Activated naive CD4-positive, alpha-beta T cell treated with anti-CD3 and anti-CD28 coated beads, Interleukin-2, amount 50 U/mL, for 16 hours (primary cell): ENCODE measurements at places on chromosomes 12 and 14.
A peak's percentile ranks its signal among the peaks of the same experiment; 100 is the strongest.

GRCh38 chr12:66648033-66648735 lies 30.7 kb downstream of the GRIP1 start:
- DNase-seq: no peak

- DNase-seq: no peak
Measured at GRCh38 chr14:60357551-60358149, 108.6 kb downstream of the PPM1A start.

DNA sequence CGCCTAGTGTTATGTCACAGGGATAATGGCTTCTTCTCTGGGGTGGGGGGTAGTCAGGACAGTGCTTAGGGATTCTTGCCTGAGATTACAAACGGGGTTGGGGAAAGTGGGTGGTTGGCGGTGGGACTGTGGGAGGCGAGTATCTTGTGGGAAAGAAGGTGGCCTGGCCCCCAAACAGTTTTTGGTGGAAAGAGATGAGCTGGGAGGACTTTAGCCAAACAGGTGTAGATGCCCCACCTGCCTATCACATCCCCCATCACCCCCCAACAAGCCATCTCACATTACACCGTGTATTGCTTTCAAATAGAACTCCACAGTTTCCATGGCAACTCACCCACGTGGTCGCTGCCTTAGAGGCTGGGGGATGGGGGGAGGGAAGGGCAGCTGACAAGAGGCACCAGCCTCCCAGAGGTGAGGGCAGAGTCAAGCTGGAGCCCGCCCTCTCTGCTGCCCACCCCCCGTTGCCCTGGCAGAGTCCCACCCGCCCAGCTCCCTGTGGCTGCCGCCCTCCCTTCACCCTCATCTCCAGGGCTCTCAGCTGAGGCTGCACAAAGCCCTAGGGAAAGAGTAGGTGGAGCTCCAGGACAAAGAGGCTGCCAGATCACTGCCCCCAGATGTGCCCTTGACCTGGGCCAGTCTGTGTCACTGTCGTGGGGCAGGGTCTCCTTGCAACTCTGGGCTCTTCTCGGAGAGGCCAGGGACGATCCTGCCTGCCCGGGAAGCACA lies 98.3 kb downstream of the LRRC74A start:
- peak; percentile 34 for DNase-seq

GRCh38 chr14:75969891-75970290 lies 11.9 kb downstream of the TGFB3 start:
- no peak for DNase-seq

DNA sequence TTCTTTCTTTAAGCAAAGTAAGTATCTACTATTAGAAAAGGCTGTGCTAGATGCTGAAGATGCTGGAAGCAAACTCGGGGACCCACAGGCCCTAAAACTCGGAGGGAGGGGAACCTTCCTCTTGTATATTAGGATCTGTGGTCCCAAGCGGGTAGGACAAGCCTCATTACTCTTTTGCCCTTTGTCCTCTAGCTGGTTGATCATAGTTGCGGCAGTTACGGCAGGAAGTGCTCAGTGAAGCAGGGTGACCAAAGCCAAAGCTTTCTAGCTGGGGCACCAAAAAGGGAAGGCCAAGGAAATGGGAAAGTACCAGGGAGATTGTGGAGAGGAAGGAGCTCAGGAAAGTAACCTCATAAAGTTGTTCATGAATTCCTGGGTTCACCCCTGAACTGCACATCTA lies 76.3 kb downstream of the SCFD1 start:
- no peak for DNase-seq

- DNase-seq: no peak
Measured at GRCh38 chr12:51669271-51669670, 78.2 kb downstream of the SCN8A start.

DNA sequence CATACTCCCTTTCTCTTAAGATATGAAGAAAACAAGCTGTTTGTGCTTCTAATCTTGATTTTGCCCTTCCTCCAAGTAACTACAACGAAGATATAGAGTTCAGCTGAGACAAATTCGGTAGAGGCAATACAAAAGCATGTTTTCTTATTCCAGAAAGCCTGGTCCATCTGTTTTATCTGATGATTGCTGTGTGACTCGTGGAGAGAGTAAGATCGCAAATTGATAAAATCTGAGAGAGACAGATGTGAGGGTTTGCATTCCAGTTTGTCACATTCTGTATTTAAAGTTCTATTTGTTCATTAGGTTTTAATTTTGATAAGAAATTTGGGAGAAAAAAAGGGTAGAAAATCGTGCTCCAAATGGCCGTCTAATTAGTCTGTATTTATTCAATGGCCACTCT lies 192.1 kb downstream of the CPNE8 start:
- DNase-seq: no peak

DNA sequence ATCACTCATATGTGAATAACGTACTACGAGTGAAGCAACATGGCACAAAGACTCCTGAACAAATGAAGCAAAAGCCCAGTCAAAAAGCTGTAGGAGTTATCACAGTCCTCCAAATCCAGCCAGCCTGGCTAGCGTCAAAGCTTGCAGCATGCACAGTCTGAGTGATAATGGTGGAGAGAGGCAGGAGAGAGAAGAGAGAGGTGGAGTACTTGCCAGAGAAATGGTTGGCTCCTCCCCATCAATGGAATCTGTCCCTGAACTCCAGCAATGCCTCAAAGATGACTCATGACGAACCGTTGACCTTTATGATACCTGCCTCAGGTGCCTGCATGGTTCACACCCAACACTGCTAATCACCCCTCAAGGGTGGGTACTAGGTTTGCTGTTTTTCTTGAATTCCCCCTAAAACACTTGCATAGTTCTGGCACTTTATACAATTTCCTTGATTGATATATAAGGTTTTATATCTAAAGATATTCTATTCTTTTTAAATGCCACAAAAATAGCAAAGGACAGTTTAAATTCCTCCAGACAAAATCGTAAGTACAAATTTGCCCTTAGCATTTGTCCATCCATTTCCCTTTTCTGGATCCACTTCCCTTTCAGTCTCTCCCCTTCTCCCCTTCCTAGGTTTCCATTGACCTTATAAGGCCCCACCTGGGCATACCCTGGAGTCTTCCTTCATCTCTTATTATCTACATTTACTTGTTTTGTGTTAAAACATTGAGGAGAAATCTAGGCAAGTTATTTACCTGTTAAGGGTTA lies 10.2 kb downstream of the ARHGDIB start:
- DNase-seq: no peak

DNA sequence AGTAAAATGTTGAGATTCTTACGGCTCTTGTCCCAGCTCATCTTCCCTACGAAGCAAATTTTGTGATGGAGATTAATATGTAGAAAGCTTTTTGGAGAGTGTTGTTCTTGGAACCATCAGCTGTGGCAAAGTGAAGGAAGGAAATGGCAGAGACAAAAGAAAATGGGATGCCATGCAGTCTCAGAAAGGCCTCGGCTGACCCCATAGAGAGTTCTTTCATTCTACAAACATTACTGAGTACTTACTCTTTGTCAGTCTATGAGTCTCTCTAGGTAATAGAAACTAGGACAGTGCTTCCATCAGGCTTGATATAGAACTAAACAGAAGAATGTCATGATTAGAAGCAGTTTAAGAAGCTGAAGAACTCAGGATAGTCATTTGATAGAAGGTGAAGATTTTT lies 134.1 kb downstream of the PLEKHA5 start:
- DNase-seq: no peak

GRCh38 chr14:32339188-32339587 lies 10.1 kb downstream of the AKAP6 start:
- no peak for DNase-seq

DNA sequence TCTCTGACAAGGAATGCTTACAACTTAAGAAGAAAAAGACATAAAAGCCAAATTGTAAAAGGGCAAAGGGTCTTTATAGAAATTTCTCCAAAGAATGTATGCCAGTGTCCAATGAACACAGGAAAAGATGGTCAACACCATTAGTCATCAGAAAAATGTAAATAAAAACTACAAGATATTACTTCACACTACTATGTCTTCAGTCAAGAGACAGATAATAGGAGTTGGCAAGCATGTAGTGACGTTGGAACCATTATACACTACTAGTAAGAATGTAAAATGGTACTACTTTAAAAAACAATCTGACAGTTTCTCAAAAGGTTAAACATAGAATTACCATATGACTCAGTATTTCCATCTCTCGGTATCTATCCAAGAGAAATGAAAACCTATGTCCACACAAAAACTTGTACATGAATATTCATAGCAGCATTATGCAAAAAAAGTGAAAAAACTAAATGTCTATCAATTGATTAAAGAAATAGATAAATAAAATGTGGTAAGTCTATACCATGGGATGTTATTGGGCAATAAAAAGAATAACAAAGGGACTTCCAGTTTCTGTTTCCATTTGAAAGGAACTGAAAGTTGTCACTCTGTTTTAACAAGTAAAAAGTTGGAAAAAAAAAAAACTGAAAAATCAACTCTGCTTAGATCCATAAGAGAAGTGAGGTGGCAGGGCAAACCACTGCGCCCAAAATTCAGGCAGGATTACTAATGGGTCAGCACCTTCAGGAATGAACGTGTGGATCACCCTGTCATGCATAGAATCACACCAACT lies 69.8 kb downstream of the ALG10B start:
- DNase-seq: no peak

DNA sequence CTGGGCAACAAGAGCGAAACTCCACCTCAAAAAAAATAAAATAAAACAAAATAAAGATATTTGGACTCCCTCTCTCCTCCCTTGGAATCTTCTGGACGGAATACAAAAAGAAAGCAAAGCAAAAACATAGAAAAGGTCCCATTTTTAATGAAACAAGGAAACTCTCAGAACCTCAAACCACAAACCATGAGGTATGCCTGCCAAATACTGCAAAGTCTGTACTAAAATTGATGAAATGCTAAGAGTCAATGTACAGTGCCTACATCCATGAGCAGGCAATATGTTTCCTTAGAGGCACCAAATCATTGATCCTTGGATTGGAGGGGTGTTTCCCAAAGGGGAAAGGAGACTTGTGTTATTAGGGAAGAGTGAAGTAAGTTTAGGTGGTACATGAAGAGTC lies 8.2 kb upstream of the RPS6KA5 start:
- no peak for DNase-seq

- no peak for DNase-seq
Measured at GRCh38 chr14:82067221-82067875, 533.7 kb upstream of the SEL1L start.

- DNase-seq: no peak
Measured at GRCh38 chr12:79373896-79374499, 316.8 kb downstream of the PAWR start.

- peak; percentile 99 for DNase-seq
Measured at GRCh38 chr12:6492838-6493496, at the start of gene MRPL51. TSS of gene MRPL51 (minus strand) at chr12:6493262. CDS start at chr12:6493136, 126 bp downstream.

GRCh38 chr12:114767084-114767760 lies 83.2 kb upstream of the TBX3 start:
- DNase-seq: no peak

- DNase-seq: no peak
Measured at GRCh38 chr14:65224799-65225198, 122.5 kb upstream of the MAX start.

DNA sequence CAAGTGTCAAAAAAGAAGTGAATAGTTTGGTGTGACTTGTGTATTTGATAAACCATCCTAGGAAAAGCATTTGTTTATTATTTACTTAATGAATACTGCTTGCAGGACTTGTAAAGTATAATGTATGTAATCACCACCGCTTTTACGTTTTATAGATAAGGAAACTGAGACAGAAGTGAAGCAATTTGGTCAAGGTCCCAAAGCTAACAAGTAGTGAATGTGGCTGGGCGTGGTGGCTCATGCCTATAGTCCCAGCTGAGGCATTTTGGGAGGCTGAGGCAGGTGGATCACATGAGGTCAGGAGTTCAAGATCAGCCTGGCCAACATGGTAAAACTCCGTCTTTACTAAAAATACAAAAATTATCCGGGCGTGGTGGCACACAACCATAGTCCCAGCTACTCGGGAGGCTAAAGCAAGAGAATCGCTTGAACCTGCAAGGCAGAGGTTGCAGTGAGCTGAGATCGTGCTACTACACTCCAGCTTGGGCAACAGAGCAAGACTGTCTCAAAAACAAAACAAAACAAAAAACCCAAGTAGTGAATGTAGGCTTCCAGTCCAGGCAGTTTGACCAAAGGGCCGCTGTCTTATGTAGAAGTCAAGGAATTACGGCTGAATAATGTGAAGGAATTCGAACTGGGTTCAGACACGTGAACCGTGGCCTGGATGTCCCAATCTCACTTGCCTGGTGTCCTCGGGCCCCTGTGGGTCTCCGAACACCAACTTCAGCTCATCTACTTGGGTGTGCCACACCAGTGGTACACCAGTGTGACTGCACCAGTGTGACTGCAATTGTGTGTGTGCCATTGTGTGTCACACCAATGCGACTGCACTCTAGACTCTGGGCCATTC lies 88.3 kb upstream of the MED13L start:
- no peak for DNase-seq

DNA sequence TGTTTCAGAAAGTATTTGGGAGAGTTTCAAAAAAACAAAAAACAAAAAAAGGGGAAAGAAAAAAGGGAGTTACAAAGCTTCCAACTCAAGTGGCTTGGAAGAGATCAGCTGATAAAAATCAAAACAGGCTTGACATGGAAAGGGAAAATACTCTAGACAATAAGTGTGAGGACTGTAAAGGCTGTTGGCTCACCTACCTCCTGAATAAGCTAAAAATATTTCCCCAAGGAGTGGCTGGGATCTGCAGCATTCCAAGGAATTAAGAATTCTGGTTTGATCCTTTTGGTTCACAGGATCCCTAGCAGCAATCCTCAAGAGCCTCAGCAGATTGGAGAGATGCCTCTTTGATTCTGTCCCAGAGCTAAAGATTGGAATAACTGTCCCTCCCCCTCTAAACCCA lies 11.2 kb upstream of the AJUBA start:
- DNase-seq: no peak

DNA sequence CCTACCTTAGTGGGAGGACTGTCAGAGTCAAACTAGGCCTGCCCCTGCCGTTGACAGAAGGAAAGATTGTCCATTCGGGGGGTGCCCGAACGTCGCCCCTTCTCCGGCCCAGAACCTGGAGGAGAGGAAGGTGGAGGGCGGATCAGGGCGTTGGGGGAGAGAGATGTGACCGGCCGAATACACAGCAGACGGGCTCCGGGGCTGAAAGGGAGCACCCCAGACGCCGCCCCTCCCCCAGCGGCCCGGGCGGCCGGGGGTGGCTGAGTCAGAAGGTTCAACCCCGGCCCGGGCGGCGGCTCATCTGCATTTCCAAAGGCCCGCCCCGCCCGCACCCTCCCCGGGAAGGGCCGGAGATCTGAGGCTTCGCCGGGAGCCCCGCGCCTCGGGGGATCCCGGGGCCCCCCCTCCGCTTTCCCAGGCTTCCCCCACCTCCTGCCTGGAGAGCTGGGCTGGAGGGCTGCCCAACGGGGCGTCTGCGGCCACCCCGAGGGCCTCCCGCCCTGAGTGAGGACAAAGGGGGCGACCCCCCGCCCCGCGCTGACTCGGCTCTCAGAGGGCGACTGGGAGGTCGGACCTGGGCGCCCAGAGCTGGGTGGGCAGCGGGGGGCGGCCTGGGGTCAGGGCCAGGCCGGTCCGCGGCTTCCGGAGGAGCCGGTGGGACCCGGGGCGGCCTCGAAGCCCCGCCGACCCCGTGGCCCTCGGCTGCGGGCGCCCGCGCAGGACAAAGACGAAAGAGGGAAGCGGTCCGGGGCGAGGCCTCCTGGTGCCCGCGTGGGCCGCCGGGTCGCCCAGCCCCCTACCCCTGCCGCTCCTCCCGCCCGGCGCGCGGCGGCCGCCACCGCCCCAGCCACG lies 3.7 kb upstream of the SETD1B start:
- DNase-seq: peak; percentile 81

GRCh38 chr12:6038160-6038559 lies 86.3 kb downstream of the VWF start:
- peak; percentile 28 for DNase-seq

GRCh38 chr14:91413547-91414474 lies 3.8 kb downstream of the CCDC88C start:
- DNase-seq: no peak
